NK-92 treated with Interleukin-12 subunit alpha and Interleukin-12 subunit beta, amount 100 ng/mL, for 24 hours (cell line): ENCODE measurements at places on chromosomes 5 and 9.

GRCh38 chr5:57348376-57349140 lies 134.1 kb downstream of the ACTBL2 start:
- DNase-seq = no peak

GRCh38 chr9:90929626-90930025 lies 128.0 kb downstream of the SYK start:
- no peak for DNase-seq

GRCh38 chr9:77833561-77834429 lies 185.7 kb upstream of the GNA14 start:
- no peak for DNase-seq

DNA sequence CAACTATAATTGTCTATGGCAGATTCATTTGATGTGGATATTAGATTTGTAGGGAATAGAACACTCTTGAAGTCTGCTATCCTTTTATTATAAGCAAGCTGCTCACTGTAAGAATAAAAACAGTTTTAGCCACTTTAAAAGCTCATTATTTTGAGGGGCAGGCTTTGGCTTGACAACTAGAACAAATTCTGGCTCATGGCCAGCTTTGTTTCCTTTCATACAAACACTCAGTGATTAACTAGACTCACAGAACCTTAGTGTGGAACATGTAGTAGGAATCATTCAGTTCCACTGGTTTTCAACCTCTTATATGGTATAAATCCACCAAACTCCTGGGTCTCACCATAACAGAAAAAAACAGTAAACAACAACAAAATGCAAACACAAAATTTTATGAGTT lies 27.4 kb upstream of the CEP120 start:
- no peak for DNase-seq

DNA sequence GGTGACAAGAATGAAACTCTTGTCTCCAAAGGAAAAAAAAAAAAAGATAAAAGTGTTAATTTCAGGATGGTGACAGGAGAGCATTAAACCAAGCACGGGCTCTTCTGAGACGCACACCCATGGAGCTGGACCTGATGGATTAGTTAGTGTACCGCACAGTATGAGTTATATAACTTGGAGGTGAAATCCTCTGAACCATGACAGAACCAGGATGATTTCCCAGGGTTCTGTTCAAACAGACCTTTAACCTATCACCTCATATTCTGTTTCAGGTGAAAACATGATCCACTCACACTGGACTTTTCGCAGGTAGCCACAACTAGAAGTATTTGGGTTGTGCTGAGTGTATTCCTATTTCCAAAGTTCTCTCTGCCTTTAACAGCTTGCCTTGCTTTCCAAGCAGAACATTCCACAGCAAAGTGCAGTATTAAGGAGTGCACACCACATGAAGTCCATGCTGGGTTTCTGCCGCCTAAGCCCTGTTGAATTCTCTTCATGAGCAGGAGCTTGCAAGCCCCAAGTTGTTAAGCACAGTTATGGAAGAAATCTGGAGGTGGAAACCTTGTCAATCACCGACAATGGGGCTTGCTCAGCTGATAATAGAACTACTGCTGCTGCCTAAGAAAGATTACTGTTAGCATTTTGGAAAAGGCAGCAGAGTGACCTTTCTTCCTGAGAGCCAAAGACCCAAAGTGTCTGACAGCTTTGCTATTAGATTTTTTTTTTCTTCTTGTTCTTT lies 461.7 kb downstream of the TLE1 start:
- DNase-seq = no peak

DNA sequence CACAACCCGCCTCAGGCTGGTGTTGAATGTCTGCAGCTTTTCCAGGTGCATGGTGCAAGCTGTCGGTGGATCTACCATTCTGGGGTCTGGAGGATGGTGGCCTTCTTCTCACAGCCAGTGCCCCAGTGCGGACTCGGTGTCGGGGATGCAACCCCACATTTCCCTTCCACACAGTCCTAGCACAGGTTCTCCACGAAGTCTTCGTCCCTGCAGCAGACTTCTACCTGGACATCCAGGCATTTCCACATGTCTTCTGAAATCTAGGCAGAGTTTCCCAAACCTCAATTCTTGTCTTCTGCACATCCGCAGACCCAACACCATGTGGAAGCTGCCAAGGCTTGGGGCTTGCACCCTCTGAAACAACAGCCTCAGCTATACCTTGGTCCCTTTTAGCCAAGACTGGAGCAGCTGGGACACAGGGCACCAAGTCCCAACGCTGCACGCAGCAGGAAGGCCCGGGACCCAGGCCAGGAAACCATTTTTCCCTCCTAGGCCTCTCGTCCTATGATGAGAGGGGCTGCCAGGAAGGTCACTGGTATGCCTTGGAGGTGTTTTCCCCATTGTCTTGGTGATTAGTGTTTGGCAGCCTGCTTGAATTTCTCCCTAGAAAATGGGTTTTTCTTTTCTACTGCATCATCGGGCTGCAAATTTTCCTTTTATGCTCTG lies 18.2 kb downstream of the PSIP1 start:
- DNase-seq = no peak

DNA sequence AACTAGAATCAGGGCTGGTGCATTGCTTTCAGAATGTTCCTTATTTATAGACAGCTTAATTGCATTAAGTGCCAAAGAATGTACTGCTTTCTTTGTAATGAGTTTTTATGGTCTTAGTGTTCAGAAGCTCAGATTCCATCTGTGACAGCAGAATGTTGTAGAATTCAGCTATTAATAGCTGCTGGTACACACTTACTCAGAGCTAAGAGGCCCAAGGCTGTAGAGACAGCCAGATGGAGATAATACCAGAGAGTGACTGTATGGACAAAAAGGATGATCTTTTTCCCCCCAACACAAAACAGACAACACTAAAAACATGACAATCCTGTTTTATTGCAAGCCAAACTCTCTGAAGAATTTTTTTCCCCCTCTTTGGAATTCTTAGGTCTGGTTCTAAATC lies 50.2 kb downstream of the PPP2R2B start:
- no peak for DNase-seq

- DNase-seq = no peak
Observed at GRCh38 chr9:6816581-6816980, 58.8 kb downstream of the KDM4C start.

DNA sequence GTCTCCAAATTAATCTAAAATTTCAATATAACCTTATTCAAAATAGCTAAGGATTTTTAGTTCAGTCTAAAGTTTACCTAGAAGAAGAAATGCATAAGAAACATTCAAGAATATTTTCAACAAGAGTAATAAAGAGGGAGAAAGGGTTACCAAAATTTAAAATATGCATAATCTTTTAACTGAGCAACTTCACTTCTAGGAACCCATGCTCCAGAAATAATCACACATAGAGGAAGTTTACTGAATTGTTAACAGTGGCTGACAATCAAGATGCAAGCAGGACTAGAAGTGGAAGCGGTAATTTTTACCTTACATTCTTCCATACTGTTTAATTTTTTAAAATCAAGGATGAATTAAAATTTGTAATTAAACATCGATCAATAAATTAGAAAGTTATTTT lies 1.9 kb downstream of the PJA2 start:
- DNase-seq = no peak

GRCh38 chr5:27026801-27027200 lies 11.6 kb downstream of the CDH9 start:
- no peak for DNase-seq

GRCh38 chr5:32217886-32218396 lies 43.8 kb upstream of the GOLPH3 start:
- no peak for DNase-seq

DNA sequence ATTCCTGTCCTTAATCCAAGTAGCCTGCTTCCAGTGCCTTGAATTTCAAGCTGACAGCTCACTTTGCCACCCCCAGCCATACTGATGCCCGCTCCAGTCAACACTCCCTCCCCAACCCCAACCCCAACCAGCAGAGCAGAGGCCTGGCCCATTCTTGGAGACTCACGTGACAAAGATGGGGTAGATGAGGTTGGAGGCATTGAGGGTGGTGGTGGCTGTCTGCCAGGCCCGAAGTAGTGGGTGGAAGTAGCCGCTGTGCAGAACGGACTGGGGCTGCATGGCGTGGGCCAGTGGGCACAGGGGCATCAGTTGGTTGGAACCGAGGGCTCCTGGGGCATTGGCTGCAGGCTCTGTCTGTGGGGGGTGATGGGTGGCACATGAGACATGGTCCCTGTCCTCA lies 7.8 kb downstream of the ALAD start:
- DNase-seq = no peak

- no peak for DNase-seq
Observed at GRCh38 chr9:27460226-27461023, 63.7 kb upstream of the IFNK start.

GRCh38 chr9:95725045-95725444 lies 150.4 kb upstream of the ERCC6L2 start:
- peak; percentile 5 for DNase-seq

DNA sequence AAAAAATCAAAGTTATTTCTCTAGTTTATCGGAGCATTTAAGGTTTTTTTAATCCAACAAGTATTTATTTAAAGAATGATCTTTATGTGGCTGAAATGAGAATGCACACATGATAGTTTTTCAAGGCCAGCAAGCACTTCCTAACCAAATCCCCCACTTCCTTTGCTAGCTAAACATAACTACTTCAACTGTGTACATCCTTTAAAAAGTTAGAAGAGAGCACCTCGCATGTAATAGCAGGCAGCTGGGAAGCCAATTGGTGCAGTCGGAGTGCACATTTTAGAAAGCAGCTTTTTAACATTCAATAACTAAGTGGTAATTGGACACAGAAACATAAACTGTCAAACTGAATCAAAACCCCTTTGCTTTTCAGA lies 245.7 kb downstream of the BNC2 start:
- DNase-seq = no peak

DNA sequence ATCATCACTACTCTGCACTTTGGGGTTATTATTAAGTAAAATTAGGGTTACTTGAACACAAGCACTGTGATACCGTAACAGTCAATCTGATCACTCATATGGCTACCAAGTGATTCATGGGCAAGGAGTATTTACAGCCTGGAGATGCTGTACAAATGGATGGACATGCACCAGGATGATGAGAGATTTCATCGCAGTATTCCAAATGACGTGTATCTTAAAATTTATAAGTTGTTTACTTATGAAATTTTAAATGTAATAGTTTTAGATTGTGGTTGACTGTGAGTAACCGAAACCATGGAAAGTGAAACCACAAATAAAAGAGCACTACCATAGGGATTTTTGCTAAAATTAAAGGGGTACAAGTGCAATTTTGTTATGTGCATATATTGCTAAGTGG lies 462.2 kb upstream of the PTGER4 start:
- no peak for DNase-seq

- no peak for DNase-seq
Observed at GRCh38 chr5:126603402-126603991, 2.8 kb downstream of the PHAX start.

GRCh38 chr9:138099803-138100598 lies 222.4 kb downstream of the CACNA1B start:
- DNase-seq = no peak
